Endothelial cell of coronary artery (primary cell): ENCODE measurements at places on chromosomes 2 and 18. TPM values are rescaled to one million over a fixed set of nuclear protein-coding genes. Genes with fewer than 3 reads are reported as not detected.

CNNM4 gene
- 2.0 and 3.2 TPM in 2 replicates for total RNA-seq

CCDC85A gene
- 11.2 and 24.1 TPM in 2 replicates for total RNA-seq

ALK gene
- not detected in 2 replicates for total RNA-seq

TM4SF20 gene
- not detected in 2 replicates for total RNA-seq

GRHL1 gene
- total RNA-seq: 0.63 and 0.75 TPM in 2 replicates

ITGB6 gene
- 0.09 TPM in 1 of 2 replicates, not detected in the other for total RNA-seq

ANKRD44 gene
- total RNA-seq: 5.6 and 7.6 TPM in 2 replicates

EVA1A gene
- total RNA-seq: 88.6 and 116 TPM in 2 replicates

PIEZO2 gene
- total RNA-seq: 9.4 and 56.4 TPM in 2 replicates

RESP18 gene
- not detected in 2 replicates for total RNA-seq

CIB4 gene
- total RNA-seq: not detected in 2 replicates

SLC35G4 gene
- total RNA-seq: not detected in 2 replicates

ASB18 gene
- total RNA-seq: not detected in 2 replicates

CDKL4 gene
- 0.56 and 0.81 TPM in 2 replicates for total RNA-seq

CBLN2 gene
- total RNA-seq: 0.09 and 0.47 TPM in 2 replicates

SLC4A3 gene
- 0.27 and 0.38 TPM in 2 replicates for total RNA-seq

MCEE gene
- total RNA-seq: 7.7 and 11.3 TPM in 2 replicates
